ENCODE measurements at places on chromosomes 13 and 19.

- no peak for DNase-seq
These were observed 162.8 kb downstream of the ZNF536 start for GRCh38 chr19:30535011-30535410.

DNA sequence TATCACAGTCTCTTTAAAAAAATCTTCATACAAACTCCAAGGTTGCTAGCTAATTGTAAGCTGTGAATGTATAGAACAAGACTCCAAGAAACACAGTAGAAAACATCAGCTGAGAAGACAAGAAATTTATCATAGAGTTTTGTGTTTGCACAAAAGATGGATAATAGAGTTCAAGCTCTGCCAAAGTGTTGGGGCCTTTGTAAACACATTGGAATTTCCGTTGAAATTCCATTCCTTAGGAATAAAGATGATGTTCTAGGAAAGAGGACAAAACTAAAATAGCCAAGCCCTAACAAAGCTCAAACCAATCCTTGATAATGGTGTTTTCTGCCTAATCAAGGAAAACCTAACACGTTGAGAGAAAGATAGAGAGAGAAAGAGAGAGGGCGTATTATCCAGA lies 20.6 kb downstream of the LRRC63 start:
- DNase-seq, result no peak

DNA sequence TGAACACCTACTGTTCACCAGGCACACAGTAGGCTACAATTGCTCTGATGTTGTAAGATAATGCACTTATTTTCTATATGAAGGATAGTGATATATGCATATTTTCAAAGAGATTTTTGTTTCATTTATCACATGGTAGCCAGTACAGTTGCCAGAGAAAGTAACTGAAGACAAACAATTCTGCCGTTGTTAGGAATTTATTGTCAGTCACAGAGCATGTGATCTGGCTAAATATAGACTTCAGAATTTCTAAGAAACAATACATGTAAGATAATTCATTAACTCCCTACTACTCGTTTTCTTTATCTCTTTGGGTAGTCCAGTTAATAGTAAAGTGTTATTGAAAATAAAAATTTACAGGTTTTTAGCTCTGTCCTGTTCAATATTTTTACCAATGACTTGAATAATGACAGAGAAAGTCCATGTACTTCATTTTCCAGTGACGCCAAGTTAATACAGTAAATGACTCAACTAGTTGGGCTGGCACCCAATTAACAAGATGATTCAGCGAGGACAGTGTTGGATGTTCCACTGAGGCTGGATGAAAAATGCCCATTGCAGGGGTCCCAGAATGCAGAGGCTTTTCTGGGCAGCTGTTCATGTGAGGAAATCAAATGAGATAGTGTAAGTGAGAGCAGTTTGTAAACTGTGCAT lies 35.6 kb downstream of the GJA3 start:
- DNase-seq, result no peak

GRCh38 chr19:56141417-56141993 lies 418 bp downstream of the ZNF444 start:
- no peak for DNase-seq

DNA sequence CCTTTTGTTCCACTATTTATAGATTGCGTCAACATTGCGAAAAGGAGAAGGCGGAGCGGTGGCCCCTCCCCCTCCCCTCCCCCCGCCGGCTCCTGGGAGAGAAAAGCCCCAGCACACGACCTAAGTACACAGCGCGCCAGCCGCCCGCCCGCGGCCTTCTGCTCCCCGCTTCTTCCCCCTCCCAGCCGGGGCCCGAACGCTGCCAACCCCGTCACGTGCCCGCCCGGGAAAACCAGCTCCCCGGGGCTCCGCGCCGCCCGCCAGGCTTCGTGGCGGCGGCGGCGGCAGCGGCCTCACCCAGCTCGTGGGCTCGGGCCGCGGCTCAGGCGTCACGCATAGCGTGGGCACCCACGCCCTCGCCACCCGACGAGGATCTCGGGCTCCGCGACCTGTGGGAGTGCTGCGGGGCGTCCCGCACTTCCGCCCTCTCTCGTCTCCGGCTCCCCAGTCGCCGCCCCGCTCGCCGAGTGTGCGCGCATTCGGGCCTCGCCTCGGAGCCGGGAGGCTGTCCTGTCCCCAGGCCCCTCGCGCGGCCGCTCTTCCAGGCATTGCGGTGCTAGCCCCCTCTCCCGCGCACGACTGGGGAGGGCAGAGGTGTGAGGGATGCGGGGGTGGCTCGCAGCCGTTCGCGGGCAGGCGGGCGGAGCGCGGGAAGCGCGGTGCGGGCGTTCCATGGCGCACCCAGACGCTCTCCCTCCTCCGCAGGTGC lies 110.5 kb downstream of the KCNRG start:
- peak; percentile 75 for DNase-seq

- no peak for DNase-seq
These were observed 61.6 kb downstream of the LRCH1 start for GRCh38 chr13:46614582-46614981.

DNA sequence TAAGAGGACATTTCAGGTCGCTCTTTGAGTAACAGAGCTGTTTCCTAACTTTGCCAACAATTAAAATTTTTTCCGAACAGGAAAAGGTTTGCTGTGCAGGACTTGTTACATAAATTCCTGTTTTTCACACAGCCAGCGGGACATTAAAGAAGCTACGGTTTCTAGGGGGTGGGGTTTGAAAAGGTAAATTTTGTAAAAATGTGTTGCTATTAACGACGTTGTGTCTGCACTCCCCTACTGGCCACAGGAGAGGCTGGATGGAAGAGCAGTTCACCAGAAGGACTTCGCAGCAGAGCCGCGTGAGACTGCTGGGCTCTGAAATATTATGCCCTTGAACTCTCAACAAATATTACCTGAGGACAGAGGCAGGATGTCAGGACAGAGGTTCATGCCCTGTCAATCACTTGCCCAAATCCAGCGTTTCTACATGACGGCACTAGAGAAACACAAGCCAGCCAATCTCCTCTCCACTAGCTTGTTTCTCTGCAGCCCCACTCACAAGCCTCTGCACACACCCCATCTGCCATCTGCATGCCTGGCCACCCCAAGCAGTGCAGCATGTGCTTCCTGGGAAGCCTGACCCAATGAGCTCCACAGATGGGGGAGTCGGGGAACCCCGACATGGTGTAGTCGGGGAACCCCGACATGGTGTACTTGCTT lies 102.0 kb downstream of the FOXO1 start:
- DNase-seq, result no peak

DNA sequence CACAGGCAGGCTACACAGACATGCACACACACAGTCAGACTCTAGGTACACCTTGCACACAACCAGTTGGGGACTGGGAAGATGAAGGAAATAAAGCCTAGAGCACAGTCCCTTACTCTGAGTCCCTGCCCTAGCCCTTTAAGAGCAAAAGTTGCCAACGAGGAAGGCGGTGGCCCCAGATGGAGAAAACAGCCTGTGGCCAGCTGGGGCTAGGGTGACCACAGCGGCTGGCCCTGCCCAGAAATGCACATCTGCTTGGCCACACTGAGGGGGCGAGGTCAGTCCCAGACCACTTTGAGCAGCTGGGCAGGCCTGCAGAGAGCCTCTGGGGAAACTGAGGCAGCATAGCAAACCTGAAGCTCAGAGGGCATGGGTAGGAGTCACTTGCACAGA lies 52.3 kb downstream of the PTPRS start:
- no peak for DNase-seq

- DNase-seq, result peak; percentile 68
These were observed 29.1 kb downstream of the VAV1 start for GRCh38 chr19:6801485-6802086.

- no peak for DNase-seq
These were observed 6.3 kb downstream of the TCF3 start for GRCh38 chr19:1646149-1646548.

DNA sequence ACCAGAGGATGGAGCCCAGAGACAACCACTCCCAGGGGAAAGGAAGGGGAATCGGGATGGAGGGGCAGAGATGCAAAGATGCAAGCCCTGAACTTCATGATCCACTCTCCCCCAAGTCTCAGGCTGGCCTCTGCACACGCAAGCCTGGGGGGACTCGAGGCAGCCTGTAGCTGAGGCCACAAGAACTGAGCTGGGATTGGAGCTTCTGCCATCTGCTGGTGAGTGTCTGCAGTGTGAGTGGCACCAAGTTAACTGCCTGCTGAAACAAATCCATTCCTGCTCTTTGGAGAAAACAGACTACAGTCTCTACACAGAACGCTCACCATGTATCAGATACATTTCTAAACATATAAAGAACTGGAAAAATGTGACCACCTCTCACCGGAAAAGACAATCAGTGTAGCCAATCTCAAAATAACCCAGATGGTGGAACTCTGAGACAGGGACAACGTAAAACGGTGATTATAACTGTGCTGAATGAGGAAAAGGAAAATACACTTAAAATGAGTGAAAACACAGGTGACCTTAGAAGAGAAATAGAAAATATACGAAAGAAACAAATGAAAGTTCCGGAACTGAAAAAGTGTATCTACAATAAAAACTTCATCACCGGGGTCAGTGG lies 62.1 kb downstream of the KLF2 start:
- DNase-seq, result no peak

DNA sequence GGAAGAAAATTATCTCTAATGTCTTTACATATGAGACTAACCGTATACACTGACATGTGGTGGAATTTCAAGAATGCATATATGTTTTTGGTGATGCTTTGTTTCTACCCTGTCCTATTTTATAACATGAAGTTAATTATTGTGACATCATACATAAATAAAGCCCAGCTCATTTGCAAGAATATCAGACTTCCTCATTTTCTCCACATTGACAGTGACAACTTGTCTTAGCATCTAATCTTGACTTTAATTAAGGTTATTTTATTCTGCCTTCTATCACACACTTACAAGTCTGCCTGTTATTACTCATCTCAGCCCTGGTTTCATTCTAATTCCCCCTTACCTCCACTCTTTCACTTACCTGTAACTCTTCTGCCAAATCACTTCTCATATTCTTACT lies 140.6 kb upstream of the STARD13 start:
- DNase-seq, result no peak

DNA sequence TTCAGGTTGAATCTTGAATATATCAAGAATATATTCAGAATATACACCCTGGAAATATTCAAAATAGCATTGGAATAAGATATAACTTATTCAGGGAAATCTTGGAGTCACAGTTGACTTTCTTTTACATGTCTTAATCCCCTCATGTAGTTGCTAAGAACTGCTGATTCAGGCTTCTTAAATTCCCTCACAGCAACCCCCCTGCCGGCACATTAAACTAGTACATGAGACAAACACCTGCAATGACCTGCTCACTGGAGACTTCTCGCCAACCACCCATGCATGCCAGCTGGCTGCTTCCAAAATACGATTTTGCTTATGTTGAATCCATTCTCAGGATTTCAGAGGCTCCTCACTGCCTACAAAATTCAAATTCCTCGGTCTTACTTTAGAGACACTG lies 997.1 kb downstream of the EFNB2 start:
- DNase-seq, result no peak

- DNase-seq, result no peak
These were observed 1.4 kb downstream of the PLPP2 start for GRCh38 chr19:289651-290371.

DNA sequence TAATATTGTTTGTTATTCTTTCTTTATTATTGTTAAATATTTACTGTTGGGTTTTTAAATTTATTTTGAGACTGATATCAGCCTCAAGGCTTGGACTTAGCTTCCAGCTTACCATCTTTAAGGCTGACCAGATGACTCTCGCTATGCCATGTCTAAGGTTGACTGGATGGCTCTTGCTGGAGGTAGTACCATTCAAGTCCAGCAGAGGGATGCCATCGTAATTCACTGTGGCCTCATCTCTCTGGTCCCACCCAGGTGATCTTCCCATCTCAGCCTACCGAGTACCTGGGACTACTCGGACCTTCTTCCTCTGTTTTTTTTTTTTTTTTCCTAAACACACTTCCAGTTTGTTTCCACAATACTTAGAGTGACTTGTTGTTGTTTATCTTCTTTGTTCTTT lies 41.7 kb upstream of the ZNF91 start:
- no peak for DNase-seq

- DNase-seq, result no peak
These were observed 212.2 kb upstream of the HTR2A start for GRCh38 chr13:47109028-47109427.

DNA sequence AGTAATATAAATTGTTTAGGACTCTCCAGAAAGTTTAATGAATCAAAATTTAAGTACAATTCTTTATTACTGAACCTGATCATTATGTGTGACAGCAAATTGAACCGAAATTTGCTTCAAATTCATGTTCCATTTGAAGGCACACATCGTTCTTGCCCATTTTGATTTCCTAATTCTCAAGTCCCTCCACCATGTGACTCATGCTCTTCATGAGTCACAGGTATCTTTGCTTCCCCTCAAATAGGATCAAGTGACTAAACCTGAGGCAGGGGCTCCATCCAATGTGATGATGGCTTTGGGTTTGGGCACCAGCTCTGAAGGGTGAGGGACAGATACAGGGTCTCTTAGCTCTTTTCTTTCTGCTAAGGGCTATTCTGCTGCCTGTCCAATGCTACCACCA lies 86.1 kb downstream of the THSD1 start:
- no peak for DNase-seq

- no peak for DNase-seq
These were observed 13.5 kb upstream of the INSR start for GRCh38 chr19:7307590-7308218.
